H9 (cell line): ENCODE measurements at places on chromosomes 11 and 22.

DNA sequence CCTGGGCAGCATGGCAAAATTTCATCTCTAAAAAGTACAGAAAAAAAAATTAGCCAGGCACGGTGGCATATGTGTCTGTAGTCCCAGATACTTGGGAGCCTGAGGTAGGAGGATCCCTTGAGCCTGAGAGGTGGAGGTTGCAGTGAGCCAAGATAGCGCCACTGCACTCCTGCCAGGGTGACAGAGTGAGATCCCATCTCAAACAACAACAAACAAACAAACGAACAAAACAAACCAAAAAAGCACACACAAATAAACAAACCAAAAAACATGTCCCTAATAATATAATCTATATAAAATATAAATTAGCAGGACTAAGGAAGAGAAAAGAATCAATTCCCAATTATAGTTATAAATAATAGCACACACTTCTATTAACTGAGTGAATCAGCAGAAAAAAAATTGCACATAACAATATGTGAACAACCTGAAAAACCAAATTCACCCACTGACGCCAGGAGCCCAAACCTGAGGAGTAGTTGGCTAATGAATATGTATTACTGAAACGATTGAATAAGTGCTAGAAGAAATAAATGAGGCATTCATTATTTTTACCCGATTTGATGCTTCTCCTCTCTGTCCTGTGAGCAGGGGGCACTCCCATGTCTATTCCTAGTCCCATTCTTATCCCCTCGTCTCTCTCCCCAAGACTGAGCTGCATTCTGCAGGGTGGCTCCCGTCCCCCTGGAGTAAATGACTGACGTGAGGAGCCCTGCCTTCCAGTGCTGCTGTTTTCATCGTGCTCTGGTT is 108.2 kb upstream of the TOP3B start:
- DNase-seq: no peak

GRCh38 chr11:115580927-115581680 is 76.9 kb upstream of the CADM1 start:
- no peak for DNase-seq

- no peak for DNase-seq
Observed at GRCh38 chr11:117875382-117876058, 938 bp downstream of the FXYD6 start.

DNA sequence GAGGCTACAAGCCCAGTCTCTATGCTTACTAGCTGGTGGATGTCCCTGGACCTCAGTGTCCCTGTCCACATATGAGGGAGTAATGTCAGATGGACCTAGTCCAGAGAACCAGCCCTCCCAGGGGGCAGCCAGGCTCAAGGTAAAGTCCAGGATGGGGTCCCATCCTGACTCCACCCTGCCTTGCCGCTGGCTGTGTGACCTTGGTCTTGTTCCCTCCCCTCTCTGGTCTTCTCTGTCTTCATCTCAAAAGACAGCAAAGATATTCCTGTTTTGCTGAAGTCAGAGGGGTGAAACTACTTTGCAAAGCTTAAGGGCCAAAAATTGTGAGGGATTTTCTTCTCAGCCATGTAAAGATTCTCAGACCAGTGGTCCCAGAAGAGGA is 9.2 kb upstream of the C11orf96 start:
- no peak for DNase-seq

DNA sequence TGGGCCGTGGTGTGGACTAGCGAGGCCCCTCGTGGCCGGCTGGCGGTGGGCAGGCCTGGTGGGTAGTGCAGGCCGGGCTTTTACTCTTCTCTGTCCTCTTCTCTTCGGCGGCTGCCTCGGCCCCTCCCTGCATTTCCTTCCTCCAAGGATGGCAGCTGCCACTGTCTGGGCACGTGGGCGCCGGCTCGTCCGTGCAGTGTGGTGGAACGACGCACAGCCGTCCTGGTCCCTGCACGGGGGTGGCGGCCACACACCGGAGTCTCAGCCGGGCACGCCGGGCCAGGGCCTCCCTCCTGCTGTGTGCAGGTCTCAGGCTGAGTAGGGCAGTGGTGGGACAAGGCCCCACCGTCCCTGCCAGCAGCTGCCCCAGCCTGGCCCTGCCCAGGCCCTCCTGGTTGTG is 37.7 kb downstream of the MOB2 start:
- DNase-seq: no peak

- no peak for DNase-seq
Observed at GRCh38 chr11:111395081-111395480, 16.0 kb upstream of the POU2AF1 start.

GRCh38 chr11:107468596-107468995 is 11.0 kb upstream of the CWF19L2 start:
- no peak for DNase-seq

DNA sequence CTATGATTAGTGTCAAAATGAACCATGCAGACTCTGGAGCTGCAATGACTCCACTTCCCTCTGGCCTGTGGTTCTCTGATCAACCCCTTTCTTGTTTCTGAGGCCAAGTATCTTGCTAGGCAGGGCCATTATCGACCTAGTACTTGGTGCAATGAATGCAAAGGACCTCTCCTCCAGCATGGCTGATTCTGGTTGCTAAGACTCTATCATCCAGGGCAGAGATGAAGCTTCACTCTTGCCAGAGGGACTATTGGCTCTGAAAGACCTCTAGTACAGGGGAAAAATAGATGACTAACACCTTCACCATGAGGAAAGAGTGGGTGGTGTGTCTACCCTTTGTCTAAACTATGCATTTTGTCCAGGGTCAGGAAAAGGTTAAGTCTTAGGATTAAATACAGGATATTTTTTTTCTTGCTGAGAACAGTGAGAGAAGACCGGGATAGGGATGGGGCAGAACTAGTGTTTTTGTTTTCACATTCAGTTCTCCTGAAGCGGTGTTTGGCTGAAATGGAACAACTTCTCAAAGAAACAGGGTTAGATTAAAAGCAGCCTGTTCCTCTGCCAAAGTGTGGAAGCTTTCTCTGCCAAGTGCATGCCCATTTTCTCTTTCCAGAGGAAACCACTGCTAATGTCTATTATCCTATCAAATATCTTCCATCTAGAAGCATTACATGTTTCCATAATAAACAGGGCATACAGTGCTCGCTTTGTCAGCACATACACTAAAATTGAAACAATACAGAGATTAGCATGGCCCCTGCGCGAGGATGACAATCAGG is 5.0 kb upstream of the MTFP1 start:
- DNase-seq: no peak

- DNase-seq: no peak
Observed at GRCh38 chr11:76443268-76443980, 1.4 kb upstream of the EMSY start.

DNA sequence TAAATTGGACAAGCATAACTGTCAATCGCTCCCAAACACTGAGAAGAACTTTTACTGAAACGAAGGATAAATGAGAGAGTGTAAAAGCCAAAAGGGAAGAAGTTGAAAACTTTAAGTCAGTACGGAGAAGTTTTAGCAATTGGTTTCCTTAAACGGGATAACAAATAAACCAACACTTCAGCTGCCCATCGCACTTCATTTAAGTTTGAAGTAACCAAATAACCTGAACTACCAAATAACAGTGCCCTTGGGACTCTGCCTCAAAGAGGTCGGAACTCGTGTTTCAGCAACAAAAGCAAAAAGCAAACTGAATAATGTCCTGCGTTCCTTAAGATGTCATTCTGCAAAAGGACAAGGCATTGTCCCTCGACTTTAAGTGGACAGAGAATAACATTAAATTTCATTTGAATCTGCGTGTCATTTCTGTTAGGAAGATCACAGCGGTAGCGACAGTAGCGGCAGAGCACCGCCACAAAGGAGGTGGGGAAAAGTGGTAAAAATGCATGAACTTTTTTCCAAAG is 127.0 kb upstream of the C11orf58 start:
- DNase-seq: no peak

GRCh38 chr11:68980776-68981065 is at the start of gene MRGPRD:
TSS of gene MRGPRD (minus strand) at chr11:68980986. CDS start at chr11:68980986, 0 bp downstream.
- no peak for DNase-seq

GRCh38 chr11:48103621-48104567 is 112.7 kb upstream of the OR4B1 start:
- no peak for DNase-seq

DNA sequence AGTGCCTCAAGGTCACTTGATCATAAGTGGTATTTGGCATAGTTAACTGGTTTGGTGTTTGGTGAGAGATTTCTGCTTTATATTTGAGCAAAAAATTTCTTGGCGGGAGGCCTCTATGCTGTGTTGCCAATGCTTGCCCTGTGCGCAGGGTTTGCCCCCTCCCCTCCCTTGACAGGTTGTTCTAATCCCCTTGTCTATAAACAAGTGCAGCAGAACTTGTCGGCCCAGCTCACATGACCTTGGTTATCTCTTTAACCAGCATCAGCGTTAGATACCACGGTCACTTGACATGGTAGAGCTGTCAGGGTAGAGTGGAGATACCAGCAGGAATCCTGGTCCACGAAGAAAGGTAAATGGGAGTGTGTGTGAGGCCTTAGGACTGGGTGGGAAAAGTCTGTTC is 35.6 kb downstream of the MARK2 start:
- no peak for DNase-seq

GRCh38 chr11:17443000-17443399 is 33.6 kb downstream of the ABCC8 start:
- no peak for DNase-seq

DNA sequence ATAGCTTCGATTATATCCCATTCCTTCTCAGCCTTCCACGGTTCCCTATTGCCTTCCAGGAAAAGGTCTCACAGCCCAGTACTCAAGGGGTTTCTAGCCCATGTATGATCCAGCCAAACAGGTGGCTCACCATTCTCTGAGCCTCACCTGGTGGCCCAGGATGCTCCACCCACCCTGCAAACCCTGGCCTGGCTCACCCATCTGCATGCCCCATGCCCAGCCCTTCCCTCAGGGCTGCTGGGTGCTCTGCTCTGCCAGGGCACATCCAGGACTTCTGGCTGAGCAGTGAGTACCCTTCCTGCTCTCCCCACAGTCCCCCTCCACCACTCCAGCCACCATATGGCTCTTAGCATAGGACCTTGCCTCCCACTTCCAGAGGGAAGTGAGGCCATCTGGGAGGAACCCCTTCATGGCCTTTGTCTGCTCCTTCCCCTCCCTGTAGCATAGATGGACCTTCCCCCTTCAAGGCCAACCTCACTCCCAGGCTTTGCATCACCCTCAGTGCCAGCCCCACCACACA is 5.8 kb upstream of the RCOR2 start:
- DNase-seq: no peak

DNA sequence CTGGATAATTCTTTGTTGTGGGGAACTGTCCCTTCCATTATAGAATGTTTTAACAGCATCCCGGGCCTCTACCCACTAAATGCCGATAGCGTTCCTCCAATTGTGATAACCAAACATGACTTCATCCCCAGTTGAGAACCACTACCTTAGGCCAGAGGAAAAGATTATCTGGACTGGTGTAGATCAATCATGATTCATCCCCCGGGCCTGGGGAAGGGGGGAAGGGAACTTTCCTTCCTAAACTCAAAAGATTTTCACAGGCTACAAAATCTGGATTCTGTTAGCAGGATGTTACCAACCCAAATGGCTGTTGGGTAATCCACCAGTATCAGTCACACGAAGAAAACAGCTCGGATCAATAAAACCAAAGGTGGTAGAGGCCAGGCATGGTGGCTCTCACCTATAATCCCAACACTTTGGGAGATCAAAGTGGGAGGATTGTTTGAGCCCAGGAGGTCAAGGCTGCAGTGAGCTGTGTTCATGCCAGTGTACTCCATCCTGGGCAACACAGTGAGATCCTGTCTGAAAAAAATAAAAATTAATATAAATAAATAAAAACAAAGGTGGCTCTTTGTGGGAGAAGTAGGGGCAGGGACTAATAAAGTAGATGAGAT is 10.1 kb downstream of the CTR9 start:
- no peak for DNase-seq

DNA sequence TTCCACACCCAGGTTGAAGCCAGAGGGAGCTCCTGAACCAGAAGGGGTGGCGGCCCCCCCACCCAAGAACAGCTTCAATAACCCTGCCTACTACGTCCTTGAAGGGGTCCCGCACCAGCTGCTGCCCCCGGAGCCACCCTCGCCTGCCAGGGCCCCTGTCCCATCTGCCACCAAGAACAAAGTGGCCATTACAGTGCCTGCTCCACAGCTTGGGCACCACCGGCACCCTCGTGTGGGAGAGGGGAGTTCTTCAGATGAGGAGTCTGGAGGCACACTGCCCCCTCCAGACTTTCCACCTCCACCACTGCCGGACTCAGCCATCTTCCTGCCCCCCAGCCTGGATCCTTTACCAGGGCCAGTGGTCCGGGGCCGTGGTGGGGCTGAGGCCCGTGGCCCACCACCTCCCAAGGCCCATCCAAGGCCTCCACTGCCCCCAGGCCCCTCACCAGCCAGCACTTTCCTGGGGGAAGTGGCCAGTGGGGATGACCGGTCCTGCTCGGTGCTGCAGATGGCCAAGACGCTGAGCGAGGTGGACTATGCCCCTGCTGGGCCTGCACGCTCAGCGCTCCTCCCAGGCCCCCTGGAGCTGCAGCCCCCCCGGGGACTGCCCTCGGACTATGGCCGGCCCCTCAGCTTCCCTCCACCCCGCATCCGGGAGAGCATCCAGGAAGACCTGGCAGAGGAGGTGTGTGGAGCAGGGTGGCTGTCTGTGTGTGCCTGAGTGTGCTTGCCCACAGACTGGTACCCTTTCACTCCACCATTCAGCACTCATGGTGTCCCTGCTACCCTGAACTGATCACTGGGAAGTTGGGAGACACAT is 6.7 kb downstream of the PHOX2A start:
- DNase-seq: peak; percentile 36

- DNase-seq: no peak
Observed at GRCh38 chr11:131649856-131650255, 279.4 kb downstream of the NTM start.

DNA sequence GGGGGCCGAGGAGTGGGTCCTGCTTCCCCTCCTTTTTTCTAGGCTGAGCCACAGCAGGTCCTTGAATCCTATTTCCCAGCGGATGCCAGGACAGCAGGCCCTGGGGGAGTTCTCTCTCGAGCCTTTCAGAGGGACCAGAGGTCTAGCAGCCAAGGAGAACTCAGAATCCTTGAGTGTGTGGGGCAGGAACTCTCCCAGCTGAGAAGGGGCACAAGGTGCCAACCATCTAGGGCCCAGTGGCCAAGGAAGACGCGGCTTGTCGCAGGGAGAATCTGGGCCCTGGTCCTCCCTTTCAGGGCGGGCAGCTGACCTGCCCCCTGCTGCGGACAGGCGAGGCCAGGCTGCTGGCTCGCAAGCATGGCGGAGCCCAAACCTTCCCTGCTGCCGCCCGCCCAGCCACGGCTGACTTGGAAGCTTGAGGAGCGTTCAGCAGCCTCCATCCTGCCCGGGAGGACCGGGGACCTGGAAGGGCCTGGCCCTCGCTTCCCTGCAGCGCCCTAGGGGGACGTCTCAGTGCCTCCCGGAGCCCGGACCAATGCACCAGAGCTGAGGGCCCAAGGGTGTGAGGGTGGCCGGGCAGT is 972 bp upstream of the TSSC4 start:
- peak; percentile 70 for DNase-seq

DNA sequence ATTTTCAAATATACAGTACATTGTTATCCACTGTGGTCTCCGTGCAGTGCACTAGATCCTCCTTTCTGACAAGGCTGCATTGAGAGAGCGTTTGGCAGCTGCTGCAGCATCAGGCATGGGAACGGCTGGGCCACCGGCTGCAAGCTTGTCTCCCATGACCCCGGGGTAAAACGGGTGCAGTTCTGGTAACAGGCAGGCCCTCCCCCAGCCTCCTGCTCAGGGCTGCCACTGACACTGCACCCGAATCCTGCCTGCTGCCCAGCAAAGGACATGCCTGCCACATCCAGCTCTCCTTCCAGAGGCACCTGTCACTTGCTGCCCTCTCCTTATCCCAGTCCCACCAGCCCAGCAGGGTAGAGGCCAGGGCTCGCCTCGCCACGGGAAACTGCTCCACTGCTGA is 124.5 kb upstream of the TMEM45B start:
- DNase-seq: no peak

GRCh38 chr11:104191124-104191523 is 27.2 kb upstream of the PDGFD start:
- no peak for DNase-seq
